Frontal cortex (tissue), 4 donors: ENCODE measurements at places on chromosomes 1 and 21. TPM values are rescaled to one million over a fixed set of nuclear protein-coding genes. Genes with fewer than 3 reads are reported as not detected.

DNA sequence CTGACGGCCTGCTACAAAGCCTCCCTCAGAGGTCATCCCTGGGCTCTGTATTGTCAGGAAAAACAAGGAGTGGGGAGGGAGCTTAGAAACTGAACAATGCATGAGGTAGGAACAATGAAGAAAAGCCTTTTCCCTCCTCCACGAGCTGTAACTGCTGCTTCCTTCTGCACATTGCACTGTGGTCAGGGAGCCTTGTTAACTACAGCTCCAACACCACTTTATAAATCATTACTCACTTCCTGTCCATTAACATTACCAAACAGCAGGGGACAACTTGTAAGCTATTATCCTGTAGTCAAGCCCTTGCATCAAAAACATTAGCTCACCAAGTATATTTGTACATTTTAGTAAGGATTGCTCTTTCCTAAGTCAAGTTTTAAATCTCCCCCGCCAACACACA, 336.0 kb upstream of the NR5A2 start:
- DNase-seq = no peak

Gene CCDC185
- total RNA-seq = not detected

- DNase-seq = no peak
These were observed 4.6 kb upstream of the KCNA2 start for GRCh38 chr1:110610696-110611286.

Gene MAP3K21
- 2.9 TPM for total RNA-seq

Gene OR2T11
- not detected for total RNA-seq

GRCh38 chr1:164731161-164731876, 172.3 kb downstream of the PBX1 start:
- DNase-seq = no peak

Gene AJAP1
- total RNA-seq = 16.7 TPM

DNA sequence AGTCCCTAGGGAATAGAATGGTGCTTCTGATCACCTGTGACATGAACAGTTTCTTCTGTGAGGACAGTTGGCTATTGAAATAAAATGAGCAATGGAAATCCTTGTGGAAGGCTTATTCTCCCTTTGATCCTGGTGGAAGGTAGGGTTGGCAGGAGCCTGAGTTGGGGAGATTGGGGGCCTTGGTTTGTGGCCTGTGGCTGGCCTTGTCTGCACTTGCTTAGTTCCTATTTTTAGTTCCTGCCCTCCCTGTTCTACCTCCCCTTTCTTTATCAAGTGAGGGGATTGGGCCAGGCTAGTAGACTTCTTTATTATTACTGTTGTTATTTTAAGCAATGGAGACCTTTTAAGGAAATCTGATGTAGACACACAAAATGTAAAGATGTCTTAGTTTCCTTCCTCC, 8.2 kb downstream of the DMRTB1 start:
- DNase-seq = no peak

DNA sequence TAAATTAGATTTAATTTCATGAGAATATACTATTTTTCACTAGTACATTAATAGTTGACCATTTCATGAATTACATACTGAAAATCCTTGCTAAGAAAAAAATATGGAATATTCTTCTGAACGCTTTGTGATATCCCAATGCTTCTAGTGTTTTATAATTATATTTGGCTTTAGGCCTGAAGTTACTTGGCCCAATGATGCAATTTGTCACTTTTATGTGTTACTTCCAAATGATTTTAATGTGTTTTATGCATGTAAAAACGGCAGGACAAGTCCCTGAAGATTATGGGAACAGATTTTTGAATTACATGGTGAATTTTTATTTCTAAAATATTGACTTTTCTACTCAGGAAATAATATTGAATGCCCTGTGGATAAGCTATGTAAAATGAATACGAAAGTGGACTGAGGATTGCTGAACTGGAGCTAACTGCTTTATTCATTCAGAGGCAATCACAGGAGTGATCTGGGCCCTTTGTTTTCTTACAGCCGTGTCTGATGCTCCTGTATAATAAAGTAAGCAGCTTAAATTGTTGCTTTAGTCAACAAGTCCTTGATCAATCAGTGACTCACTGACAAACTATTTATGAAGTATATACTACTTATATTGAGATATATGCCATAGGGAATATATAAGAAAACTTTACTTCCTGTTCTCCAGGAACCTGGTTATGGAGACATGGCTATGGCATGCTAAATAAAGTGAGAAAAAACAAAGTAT, 543.0 kb upstream of the RGS18 start:
- no peak for DNase-seq

DNA sequence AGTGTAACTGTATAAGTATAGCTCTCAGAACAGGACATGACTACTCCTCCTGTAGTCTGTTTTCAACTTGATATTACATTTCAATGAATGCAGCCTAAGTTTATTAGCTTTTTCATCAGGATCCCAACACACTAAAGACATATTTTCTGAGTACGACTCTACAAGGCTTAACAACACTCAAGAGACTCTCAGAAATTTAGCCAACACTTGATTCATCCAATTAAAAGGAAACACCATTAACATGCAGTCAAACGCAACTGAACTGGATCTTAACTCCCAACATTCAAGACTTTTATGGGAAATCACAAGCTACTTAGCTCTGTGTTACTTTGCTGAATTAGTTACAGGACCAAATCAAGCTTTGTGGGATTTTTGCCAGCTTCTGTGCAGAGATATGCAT, 65.2 kb upstream of the SGIP1 start:
- no peak for DNase-seq

DNA sequence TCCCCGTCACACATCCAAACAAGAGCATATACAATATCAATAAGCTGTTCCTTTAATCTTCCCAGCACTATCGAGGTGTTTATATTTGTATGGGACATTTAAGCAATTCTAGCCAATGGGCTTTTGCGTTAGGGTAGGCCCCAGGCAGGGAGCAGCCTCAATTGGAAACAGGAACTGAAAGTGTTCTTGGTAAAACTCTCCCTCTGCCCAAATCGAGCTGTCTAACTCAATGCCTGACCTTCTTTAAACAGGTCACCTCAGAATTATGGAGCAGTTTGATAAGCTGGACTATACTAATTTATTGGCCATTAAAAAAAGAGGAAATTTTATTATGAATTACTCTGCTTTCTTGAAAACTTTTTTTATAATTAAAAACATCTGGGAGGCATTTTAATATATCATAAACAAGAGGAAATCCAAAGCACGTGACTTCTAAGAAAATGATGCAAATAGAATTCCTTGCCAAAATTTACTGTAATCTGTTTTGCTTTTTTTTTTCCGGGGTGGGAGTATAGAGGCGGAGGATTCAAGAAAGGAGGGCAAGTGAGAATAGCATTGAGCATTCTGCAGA, 498.1 kb downstream of the LMO4 start:
- DNase-seq = no peak

DNA sequence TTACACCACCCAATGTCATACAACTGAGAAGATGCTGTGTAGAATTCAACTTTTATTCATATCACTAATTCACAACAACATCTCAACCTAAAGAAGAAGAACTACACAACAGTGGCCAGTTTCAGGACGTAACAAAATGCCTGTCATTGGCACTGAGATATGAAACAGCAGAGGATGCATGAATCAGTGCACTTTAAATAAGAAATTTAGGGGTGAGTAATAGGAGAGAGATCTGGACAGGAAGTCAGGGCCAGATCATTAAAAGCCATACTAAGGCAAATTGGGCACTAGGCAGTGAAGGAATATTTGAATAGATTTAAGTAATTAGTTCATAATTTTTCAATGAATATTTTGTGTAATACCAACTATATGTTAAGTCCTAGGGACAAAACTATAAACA, 510.5 kb downstream of the PLPP3 start:
- DNase-seq = no peak

- no peak for DNase-seq
These were observed 519.2 kb downstream of the KIF26B start for GRCh38 chr1:245673881-245674414.
